Amniotic stem cell (primary cell): ENCODE measurements at places on chromosomes 5 and 9.

DNA sequence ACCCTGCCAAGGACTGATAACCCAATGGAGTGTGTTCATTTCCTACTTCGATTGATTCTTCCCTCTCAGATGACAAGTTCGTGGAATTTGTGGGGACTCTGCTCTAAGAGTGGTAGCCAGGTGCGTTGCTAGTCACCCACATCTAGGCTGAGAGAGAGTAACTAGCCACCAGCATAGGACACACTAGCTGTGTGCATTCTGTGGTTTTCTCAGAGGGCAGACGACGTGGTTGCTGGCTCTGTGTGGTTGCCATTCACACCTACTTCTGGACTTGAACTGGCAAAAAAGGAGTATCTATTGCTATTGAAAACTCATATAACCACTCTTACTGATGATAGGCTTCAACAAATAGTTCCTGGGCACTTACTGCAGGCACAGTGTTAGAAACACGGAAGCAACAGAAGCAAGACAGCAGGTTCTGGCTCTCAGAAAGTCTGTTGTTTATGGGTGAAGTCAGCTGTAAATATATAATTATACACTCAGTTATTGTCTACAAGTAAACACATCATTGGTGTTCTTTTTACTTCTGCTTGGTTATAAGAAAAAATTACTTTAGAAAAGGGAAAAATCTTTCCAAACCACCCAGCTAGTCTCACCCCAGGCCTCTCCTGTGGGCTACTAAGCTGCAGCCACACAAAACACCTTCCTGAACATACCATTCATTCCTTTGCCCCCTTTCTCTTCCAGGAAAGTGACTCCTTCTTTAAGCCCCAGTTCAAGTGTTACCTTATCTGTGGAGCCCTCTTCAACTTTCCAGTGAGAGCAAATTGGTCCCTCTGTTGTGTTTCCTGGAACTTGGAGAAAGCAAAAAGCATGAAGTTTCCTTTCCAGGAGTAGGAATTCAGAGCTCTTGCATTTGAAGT lies 151.1 kb upstream of the HAPLN1 start:
- no peak for DNase-seq

DNA sequence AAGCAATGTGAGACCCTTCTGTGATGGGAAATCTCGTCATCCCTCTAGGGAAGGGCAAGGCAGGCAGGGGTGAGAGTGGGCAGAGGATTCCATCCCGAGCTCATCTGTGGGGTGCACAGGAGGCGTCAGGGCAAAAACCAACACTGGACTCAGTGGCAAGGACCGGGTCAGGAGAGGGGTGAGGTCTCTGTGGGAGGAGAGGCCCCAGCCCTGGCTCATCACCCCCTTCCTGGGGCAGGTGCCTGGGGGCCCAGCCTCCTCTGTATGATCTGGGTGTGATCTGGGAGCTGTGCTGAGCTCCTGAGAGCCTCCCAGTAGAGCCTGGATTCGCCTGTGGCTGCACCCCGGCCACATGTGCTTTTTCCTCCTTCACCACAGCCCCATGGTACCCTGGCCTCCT lies 597 bp downstream of the SPATA31E1 start:
- no peak for DNase-seq

- no peak for DNase-seq
These were observed 4.7 kb upstream of the TMEM210 start for GRCh38 chr9:137176302-137177182.

DNA sequence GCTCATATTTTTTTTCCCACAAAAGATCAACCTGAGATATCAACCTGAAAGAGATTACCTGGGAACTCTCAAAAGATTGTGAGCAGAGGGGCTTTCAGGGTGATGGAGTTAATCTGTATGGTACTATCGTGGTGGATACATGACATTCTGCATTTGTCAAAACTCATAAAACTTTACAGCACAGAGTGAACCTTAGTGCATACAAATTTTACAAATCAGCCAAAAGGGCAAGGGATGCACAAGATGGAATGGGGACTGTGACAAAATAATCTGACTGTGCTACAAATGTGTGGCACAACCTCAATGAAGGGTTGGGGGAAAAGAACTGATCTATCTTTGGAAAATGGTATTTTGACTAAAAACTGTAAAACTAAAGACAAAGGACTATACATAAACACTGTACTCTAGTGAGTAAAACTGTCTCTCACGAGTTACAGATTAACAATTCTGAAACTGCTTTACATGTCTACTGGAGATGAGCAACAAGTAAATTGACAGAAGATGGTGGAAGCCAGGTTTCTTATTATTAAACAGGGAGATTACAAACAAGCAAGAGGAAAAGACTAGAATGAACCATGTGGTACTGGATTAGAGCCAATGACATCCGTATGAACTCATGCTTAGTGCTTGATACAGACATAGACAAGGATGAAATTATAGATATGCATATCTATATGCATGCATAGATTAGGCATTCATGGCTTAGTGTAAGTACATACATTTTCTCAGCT lies 24.8 kb upstream of the RLN1 start:
- no peak for DNase-seq

GRCh38 chr9:116952436-116952810 lies 265.3 kb downstream of the TRIM32 start:
- no peak for DNase-seq

DNA sequence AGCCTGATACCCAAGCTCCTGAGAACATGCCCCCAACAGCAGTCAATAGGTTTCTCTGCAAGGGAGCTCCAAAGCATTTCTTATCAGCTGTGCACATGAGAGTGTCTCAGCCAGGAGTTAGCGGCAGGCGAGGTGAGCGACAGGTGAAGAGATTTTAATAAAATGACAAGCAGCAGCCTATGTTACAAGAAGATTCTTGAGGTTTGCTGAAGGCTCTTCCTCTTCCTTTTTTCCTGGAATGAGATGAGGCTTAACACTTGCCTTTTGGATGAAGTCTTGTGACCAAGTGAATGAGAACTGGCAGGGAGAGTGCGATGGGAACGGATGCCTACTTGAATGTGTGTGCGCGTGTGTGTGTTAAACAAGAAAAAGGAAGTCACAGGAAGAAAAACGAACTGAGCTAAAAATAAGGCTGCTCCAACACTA lies 76.1 kb downstream of the SHB start:
- DNase-seq, result no peak

- no peak for DNase-seq
These were observed 55.2 kb downstream of the PLK2 start for GRCh38 chr5:58404734-58405133.

- DNase-seq, result no peak
These were observed 66.0 kb upstream of the ARRDC3 start for GRCh38 chr5:91449083-91449482.

DNA sequence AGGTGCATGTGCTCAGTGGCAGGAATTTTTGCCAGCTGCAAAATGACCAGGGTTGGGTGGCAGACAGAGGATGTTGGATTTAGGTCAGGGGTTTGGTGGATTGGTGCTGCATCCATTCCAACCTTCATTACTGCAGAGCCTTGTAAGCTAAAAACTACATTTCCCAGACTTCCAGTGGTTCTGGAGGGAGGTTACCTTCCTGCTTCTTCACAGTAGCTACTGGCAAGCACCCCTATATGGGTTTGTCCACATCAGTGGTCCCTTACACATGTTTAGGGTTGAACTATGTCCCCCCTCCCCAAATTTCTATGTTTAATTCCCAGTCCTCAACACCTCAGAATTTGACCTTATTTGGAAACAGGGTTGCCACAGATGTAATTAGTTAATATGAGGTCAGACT lies 20.7 kb upstream of the IL17B start:
- no peak for DNase-seq
